SJSA1 (cell line): ENCODE measurements at places on chromosomes 12 and 14. TPM values are rescaled to one million over a fixed set of nuclear protein-coding genes. Genes with fewer than 3 reads are reported as not detected.

The FIGNL2 gene
- not detected in 2 replicates for total RNA-seq

The CABP1 gene
- total RNA-seq: not detected in 2 replicates

The ADAMTS20 gene
- total RNA-seq: not detected in 2 replicates

The AMDHD1 gene
- 0.41 and 1.7 TPM in 2 replicates for total RNA-seq
